Activated T-helper 2 cell treated with anti-CD3 and anti-CD28 coated beads, Interferon-gamma antibody, Interleukin-2, Interleukin-4, amounts not matched to agents 10 μg/mL and 5 μg/mL and 100 μg/mL, durations not matched to agents 14 hours and 24 hours and 36 hours (primary cell): ENCODE measurements at places on chromosomes 2 and 18. TPM values are rescaled to one million over a fixed set of nuclear protein-coding genes. Genes with fewer than 3 reads are reported as not detected.

GRCh38 chr2:162372818-162373217 is 28.9 kb downstream of the GCA start:
- H3K27me3 ChIP-seq = no peaks in the 10 kb centered on the region
- H3K4me3 ChIP-seq = no peak overlapping the region
- H3K36me3 ChIP-seq = no peaks in the 10 kb centered on the region
- H3K4me1 ChIP-seq = no peaks in the 10 kb centered on the region
- no peak overlapping the region for H3K27ac ChIP-seq
- DNase-seq = no peak

DNA sequence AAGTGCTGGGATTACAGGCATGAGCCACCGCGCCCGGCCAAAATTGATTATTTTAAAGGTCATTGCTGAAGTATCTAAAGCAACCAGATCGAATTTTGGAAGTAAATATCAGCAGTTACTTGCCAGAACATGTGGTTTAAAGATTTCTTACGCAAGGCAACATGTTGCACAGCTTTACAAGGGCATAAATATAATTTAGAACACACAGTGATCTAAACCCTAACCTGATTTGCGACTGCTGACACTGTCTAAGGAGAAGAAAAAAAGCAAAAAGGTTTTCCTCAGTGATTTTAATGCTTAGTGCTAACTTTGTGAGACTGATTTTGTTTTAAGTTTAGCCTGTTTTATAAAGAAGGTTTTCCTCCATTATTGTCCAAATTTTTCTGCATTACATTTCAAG is 569.9 kb upstream of the LINC00305 start:
- no peaks in the 10 kb centered on the region for H3K27me3 ChIP-seq
- no peaks in the 10 kb centered on the region for H3K36me3 ChIP-seq
- H3K4me1 ChIP-seq = no peaks in the 10 kb centered on the region

DNA sequence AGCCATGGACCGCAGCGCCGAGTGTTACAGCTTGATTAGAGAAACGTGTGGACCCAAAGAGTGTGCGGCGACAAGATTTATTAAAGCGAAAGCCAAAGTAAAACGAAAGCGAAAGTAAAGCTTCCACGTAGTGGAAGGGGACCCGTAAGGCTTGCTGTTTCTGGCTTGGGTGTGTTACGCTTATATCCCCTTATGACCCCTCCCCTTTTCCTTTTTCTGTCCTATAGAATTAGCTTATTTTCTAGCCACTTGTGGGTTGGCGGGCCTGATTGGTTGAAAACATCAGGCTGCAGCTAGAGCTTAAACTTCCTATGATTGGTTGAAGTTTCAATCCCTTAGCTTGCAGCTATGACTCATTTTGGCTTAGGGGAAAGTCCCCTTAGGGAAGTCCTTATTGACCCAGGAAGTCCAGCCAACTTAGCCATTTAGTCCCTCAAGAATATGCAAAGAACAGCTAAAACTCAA is 969.7 kb downstream of the DCDC2C start:
- no peaks in the 10 kb centered on the region for H3K4me1 ChIP-seq
- DNase-seq = no peak

GRCh38 chr18:43932140-43932539 is 654.9 kb upstream of the SYT4 start:
- no peak overlapping the region for H3K4me3 ChIP-seq
- no peaks in the 10 kb centered on the region for H3K4me1 ChIP-seq
- H3K27ac ChIP-seq = no peak overlapping the region
- no peak for DNase-seq
- no peaks in the 10 kb centered on the region for H3K36me3 ChIP-seq

DNA sequence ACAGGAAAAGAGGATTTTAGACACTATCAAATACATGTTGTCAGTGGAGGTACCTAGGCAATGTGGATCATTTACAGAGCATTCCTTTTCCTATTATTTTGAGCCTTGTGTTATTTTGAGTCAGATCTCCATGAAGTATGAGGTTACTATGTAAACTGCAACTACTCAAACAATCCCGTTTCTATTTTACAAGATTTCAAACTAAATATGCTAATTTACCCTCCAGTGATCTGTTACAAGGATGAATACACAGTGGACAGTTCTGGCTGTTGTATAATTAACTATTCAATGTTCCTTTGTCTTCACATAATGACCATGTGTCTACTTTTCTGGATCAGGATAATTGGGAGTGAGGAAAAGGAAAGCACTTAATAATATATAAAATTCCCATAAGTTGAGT is 4.6 kb downstream of the HOXD1 start:
- H3K36me3 ChIP-seq = peaks cover 1% of the 10 kb centered on the region
- H3K27ac ChIP-seq = no peak overlapping the region
- peaks cover 1% of the 10 kb centered on the region for H3K4me1 ChIP-seq
- H3K27me3 ChIP-seq = peaks cover 64% of the 10 kb centered on the region

DNA sequence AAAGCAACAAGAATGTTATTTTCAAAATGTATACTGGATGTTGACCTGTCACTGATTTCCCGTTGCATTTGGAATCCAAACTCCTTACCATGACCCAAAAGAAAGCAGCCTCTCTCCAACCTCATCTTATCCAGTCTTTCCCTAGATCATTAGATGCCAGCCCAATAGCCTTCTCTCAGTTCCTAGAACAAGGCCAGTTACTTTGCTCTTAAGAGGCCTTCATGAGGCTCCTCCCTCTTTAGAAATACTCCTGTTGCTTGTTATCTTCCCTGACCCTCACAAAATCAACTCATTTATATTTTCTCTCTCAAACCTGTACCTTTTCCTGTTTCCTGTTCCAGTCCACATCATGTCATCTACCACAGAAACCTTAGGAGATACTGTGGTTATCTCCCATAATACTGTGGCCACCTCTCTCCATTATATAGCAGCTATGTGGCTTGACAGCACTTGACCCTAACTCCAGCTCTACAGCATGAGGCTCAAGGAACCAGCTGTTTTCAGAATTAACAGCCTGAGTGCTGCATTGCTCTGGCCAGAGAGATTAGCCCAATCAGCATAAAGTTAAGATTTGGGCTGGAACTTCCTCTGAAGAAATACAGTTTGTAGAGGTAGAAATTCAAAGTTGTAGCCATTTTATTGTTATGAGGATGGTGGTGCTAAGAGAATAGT is 22.8 kb downstream of the SRBD1 start:
- no peak overlapping the region for H3K4me3 ChIP-seq
- H3K4me1 ChIP-seq = peaks cover 19% of the 10 kb centered on the region
- no peak for DNase-seq
- H3K36me3 ChIP-seq = peaks cover 25% of the 10 kb centered on the region
- no peak overlapping the region for H3K27ac ChIP-seq

DNA sequence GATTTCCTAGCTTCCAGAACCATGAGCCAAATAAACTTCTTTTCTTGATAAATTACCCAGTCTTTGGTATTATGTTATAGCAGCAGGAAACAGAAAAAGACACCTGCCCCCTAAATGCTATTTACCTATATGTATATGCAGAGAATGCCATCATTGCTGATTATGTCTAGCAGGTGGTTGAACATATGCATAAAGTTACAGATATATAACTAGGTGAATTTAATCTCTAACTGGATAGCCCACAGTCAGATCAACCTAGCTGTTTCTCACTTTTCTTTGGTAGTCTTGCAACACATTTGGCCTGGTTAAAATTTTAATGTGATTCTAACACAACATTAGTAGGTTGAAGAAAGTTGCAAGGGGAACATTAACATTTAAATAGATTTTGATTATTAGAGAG is 7.1 kb upstream of the CERS6 start:
- H3K4me1 ChIP-seq = peaks cover 11% of the 10 kb centered on the region
- no peak overlapping the region for H3K4me3 ChIP-seq
- H3K27me3 ChIP-seq = no peaks in the 10 kb centered on the region
- peaks cover 4% of the 10 kb centered on the region for H3K36me3 ChIP-seq

Gene SCN3A
- total RNA-seq = 0.05 TPM in 1 of 2 replicates, not detected in the other

Gene GREB1L
- not detected in 2 replicates for total RNA-seq

Gene CABLES1
- 27.4 and 33.5 TPM in 2 replicates for total RNA-seq
